Caudate nucleus (tissue), 63 donors: ENCODE measurements at places on chromosomes 2 and 18.

GRCh38 chr2:161384864-161385263 is 31.2 kb upstream of the TBR1 start:
- no peak for DNase-seq

DNA sequence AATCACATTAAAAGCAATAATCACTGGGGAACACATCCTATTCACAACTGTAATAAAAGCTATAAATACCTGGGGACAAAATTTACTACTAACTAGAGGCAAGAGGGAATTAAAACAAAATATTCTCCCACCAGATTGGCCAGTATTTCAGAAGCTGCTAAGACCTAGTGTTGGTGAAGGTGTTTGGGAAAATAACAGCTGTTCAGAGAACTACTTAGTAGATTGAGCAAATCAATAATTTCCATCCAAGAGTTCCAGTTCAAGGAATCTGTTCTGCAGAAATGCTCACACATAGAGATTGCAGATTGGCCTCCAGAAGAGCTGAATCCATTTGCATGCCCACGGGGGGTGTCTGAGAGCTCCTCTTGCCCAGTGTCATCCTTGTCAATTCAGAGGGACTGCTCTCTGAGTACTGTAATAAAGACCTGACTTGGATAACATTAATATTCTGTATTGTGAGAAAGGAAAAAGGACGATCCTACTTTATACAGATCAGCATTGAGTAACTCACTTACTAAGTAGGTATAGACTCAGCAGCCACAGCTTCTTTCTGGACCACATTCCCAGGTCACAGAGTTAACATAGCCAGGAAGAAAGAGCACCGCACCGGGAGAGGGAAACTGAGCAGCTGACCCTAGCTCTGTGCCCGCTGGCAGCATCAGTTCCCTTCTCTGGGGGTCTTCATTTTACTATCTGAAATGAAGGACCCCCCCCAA is 5.6 kb downstream of the TUBB6 start:
- no peak for DNase-seq

- no peak for DNase-seq
Measured at GRCh38 chr18:66931010-66931409, 327.1 kb upstream of the CDH19 start.

GRCh38 chr2:177817300-177817699 is 255.3 kb downstream of the PDE11A start:
- no peak for DNase-seq

DNA sequence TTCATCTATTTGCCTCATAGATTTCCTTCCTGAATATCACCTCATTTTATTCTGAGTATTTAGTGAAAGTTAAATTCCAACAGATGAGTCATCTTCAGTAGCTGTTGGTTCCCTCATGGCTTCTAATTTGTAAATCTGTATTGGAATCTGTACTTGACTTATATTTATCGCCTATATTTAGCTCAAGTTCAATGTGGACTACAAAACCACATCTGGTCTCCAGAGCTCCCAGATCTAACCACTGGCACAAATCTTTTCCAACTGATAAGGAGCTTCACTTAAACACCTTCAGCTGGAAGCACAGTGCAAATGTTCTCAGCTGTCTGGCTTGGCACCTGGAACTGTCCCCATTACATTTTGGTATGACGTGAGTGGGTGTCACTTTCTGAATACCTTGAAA is 82.8 kb upstream of the DSEL start:
- no peak for DNase-seq

GRCh38 chr2:46564811-46565241 is 85.5 kb downstream of the TMEM247 start:
- no peak for DNase-seq

- peak; percentile 88 for DNase-seq
Measured at GRCh38 chr2:61470965-61471904, at the start of gene USP34. Gene USP34 (minus strand): TSS chr2:61471087. CDS start chr2:61470692, 395 bp downstream.

DNA sequence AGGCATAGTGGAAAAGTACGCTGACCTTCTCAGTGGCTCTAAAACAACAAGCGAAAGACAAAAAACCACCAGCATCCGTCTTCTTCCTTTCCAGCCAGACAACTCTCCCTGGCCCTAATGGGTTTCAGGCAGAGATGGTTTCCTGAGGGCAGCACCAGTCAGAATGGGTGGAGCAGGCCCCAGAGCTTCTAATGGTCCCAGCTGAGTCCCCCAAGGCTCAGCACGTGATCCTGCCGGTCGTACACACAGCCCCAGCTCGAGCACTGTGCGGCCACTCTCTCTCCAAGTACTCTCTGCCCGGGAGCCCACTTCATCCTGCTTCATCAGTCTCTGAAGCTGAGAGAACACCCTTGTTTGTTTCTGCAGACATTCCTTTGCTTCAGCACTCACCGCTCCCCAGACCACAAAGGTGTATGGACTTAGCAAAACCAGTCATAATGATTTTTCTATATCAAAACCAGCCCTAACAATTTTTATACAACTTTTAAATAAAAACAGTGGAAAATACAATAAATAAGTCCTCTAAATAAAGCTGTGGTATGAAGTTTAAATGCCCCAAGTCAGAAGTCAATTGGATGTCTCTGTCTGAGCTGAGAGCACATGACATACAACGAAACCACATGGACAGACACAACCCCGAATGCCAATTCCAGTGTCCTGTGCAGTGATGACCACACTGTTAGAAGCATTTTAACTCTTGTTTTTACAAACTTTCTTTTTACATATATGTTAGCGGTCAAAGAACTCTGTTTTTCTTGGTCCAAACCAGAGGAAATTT is 63.9 kb downstream of the PARD6G start:
- no peak for DNase-seq

DNA sequence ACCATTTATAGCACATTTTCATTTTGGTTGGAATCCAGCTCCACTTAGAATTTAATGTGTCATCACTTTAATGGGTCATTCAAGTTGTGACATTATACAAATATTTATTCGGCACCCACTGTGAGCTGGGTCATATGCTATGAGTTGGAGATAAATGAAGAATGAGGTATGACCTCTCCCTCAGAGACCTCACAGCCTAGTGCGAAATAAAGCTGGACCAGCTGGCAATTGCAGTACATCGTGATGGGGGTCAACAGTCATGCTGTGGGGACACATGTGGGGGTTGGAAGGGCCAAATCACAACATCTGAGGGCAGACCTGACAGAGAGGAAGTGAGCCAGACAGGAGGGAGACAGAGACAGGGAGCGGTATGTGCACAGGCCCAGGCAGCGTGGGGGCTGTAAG is 175.4 kb downstream of the MAIP1 start:
- no peak for DNase-seq

DNA sequence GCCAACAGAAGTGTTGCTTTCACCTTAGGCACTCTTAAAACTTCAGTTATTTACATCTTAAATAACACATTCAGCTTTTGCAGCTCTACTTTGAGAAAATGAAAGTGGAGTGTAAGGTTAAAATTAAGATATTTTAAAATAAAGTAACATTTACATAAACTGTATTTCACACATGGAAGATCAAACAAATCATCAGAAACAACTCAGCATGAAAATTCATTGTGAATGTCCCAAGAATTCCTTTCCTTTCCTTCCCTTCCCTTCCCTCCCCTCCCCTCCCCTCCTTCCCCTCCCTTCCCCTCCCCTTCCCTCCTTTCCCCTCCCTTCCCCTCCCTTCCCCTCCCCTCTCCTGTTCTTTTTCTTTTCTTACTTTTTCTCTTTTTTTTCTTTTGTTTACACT is 238.0 kb upstream of the DOK6 start:
- no peak for DNase-seq

- no peak for DNase-seq
Measured at GRCh38 chr2:112194482-112194881, 56.3 kb downstream of the FBLN7 start.

DNA sequence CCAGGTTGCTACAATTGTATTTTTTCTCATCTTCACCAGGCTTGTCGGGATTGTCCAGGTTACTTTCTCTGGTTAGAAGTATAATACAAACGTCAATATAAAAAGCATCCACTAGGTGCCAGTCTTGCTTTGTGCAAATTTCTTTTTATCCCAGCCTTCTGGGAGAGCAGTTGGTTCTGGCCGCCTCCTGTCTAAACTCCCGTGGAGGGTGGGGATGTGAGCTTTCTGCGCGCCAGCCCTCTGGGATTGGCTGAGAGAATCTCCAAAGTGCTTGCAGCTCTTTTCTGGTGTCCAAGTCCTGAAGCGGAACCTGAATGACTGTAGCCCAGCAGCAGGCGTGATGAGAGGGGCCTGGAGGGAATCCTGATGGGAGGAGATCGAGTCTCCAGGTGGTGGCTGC is 22.4 kb upstream of the TOGARAM2 start:
- DNase-seq = peak; percentile 30

- DNase-seq = no peak
Measured at GRCh38 chr18:22344908-22345670, 72.6 kb downstream of the CTAGE1 start.
